ENCODE measurements at places on chromosomes 2 and 18. TPM values are rescaled to one million over a fixed set of nuclear protein-coding genes. Genes with fewer than 3 reads are reported as not detected.

DNA sequence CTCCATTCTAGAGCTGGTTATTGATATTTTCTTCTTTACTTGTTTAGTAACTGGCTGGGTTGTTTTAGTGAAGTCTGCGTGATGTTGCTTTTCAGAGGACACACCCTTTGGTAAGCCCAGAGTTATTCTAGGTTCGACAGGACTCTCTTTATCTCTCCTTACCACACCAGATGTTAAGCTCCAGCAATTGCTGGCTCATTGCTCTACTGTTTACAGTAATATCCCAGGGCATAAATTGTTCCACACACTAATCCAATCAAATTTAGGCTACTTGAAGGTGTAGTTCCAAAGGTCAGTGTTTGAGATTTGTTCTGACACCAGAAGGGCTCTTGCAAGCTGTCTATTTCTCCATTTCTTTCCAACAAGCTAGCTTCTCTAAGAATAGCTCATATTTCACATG, 506.6 kb downstream of the NR4A2 start:
- no peak for DNase-seq

DNA sequence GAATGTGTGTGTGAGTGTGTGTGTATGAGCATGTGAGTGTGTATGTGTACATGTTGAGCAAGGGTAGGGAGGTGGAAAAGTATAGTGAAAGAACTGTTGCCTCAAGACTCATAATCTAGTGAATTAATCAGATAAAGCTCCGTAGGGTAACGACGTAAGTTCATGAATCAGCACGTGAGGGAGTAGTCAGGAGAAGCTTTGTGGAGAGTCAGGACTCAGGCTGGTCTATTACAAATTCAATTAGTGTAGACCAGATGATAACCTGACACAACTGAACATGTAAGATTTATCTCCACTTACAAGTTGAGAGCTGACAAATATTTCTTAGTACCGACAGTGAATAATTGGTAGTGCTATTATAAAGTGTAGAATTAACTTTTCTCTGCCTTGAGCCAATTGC, 194.5 kb downstream of the RAD51AP2 start:
- no peak for DNase-seq

GRCh38 chr2:126431136-126431535, 224.8 kb upstream of the GYPC start:
- DNase-seq: no peak

GRCh38 chr18:49151482-49151881, 200.7 kb upstream of the SMAD7 start:
- DNase-seq: no peak

- no peak for DNase-seq
Measured at GRCh38 chr18:74234326-74235171, 57.2 kb downstream of the CYB5A start.

DNA sequence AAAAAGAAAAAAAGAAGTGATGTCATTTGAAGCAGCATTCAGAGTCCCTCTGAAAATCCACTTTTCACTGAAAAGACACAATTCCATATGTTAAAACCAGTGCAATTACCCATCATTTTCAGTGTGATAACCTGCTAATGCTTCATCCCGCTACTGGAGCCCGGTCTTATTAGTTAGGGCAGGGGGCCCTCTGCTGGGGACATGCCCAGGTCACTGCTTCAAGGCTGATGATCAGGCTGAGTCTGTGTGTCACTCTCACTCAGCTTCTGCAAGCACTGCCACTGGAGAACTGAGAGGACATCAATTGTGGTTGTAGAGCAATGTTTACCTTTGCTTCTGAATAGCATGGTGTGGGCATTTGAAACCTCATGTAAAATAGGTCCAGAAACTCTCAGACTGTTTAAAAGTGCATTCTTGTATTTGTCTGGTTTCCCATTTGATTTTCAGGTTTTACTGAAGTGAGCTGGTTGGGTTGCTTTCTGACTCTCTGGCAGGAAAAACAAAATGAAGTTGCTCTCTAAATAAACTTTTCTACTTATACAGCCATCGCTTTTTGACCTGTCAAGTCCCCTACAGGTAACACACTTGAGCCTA, 49.2 kb upstream of the NXPH2 start:
- DNase-seq: no peak

DNA sequence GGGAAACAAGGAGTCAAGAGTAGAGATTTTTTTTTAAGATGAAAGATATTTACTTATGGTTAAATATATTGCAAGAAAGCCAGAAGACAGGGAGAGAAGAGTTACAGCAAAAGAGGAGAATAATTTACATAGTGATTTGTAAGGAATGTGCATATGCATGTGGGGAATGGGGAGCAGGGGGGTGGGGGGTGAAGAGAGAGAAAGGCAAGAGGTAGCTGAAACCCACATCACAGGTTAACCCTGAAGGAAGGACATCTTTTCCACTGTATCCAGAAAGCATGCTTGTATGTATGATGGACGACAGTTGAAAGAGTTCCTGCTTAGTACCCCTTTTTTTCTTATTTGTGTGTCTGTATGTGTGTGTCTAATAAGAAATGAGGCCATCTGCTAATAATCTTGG, 371.9 kb downstream of the RAD51AP2 start:
- no peak for DNase-seq

DNA sequence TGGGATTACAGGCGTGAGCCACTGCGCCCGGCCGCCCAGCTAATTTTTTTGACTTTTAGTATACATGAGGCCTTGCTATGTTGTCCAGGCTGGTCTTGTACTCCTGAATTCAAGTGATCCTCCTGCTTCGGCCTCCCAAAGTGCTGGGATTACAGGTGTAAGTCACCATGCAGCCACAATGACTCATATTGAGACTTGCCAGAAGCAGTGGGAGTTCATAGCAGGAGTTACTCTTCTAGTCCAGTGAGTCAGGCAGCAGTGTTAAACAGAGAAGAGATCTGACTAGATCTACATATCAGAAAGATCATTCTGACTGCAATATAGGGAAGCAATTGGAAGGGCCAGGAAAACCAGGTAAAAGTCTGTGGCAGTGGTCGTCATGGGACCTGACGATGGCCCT, 1.5 kb upstream of the FLACC1 start:
- no peak for DNase-seq

GRCh38 chr2:232587512-232587911, 37.0 kb downstream of the EIF4E2 start:
- DNase-seq: no peak

DNA sequence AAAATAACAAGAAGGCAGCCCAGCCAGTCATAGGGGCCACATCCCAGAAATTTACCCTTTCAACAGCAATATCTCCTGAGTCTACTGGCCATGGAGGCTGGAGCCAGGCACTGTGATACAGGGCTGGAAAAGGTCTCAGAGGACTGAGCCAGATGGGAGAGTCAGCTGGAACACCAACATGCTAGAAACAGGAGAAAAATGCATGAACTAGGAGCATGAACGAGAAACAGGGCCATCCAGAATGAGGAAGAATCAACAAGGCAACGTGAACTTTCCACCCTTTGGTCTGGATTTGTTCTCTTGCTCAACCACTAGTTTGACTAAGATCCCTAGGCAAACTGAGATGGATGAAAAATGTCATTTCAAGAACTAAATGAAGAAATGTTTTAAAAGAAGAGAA, 13.1 kb downstream of the PID1 start:
- DNase-seq: no peak

DNA sequence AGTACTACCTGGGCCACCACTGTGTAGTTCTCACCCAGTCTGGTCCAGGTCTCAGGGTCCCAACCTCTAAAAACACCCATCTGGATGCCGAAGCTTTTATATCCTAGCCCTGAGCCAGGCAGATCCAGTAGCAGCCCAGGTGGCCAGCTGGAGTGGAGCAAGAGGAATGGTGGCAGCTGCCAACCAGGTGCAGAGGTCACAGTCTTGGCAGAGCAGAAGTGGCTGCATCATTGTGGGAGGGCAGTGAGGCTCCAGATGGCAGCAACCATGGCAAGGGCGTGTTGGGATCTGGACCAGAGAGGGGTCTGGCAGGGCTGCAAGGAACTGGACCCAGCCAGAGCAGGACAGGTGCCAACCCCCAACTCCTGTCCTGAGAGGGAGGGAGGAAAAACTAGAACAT, 72.2 kb upstream of the AGAP1 start:
- no peak for DNase-seq

DNA sequence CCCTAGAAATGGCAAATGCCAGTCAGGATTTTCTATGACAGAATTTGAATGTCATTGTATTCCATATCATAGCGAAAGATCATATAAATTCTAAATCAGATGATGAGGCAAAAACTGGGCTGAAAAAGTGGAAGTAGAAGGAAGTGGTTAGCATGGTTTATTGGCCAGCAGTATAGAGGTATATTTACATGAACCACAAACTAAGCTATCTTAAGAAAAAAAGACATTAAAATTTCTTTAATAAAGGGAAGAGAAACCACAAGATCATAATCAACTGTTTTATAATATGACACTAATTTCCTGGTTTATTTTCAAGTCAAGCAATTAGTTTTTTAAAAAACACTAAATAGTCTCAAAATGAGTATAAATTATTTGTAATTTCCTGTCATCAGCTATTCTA, 123.2 kb upstream of the LRP1B start:
- no peak for DNase-seq

- no peak for DNase-seq
Measured at GRCh38 chr18:39599251-39599650, 2033.7 kb upstream of the CELF4 start.

DNA sequence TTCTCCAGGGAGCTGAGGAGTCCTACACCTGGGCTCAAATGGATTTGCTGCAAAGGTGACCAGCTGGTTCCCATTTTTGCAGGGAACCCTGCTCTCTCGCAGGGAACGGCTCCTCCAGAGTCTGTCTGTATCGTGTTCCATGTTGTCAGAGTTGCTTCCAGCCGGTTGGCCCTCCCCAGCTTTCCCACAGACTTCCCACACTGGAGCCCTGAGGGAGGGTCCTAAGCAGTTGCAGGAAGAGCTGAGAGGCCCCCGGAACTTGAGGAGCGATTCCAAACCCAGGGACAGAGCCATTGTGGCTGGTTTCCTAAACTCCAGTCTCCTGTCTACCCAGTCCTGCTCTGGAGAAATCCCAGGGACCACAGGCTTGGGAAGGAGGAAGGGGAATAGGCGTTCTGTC, 121.7 kb upstream of the PPP1CB start:
- no peak for DNase-seq

- DNase-seq: no peak
Measured at GRCh38 chr2:152038441-152038958, 60.3 kb downstream of the CACNB4 start.

- no peak for DNase-seq
Measured at GRCh38 chr2:195602687-195603086, 54.3 kb upstream of the SLC39A10 start.

GRCh38 chr2:216688731-216689340, 6.5 kb downstream of the IGFBP5 start:
- DNase-seq: no peak

DNA sequence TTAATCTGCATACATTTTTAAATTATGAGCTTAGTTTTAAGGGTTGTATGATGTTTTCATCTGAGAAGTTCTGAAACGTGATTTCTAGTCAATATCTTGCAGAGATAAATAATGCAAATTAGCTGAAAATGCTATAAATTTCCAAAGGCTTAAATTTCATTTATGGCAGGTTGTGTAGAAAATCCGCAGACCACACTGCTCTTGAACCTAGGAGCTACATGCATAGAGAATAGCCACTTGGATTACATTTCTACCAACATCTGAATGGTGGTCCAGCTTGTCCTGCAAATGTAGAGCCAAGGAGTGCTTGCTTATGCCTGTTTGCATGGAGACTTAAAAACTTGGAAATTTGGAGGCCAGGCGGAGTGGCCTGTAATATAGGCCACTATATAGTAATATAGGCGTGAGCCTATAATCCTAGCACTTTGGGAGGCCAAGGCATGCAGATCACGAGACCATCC, 6.8 kb downstream of the MAT2A start:
- DNase-seq: no peak

DNA sequence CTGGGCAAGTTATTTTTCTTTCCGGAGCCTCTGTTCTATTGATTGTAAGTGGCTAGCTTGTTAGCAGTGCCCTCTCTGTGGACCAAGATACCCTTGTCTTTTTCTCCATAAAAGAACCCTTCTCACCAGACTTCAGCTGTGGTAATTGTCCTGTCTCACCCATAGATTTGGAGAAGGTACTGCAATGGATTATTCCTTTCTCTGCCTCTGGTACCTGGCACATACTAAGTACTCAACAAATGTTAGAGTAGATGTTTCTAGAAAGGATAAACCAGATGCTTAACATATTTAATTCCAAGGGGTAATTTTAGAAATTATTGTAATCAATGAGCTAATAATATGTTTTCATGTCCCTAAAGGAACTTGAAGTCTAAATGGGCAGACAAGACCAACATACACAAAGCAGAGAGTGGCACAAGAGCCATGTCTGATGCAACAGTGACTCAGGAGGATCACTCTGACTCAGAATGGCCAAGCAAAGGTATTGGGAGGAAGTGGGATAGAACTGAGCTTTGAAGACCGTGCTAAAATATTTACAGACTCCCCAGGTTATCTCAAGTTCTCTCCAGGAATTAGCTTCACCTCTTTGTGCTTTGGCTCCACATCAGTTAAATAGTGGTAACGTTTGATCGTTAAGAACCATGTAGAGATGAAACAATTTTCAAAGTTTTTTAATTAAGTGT, 129.7 kb upstream of the OSR1 start:
- DNase-seq: no peak

- DNase-seq: no peak
Measured at GRCh38 chr18:59093668-59094067, 46.0 kb upstream of the SEC11C start.

- DNase-seq: no peak
Measured at GRCh38 chr2:67626656-67627055, 229.5 kb downstream of the ETAA1 start.

- no peak for DNase-seq
Measured at GRCh38 chr2:149449017-149449416, 118.6 kb downstream of the LYPD6 start.

GRCh38 chr18:47935321-47936055, 5.0 kb upstream of the SMAD2 start:
- no peak for DNase-seq

GRCh38 chr2:98520806-98521205, 76.1 kb downstream of the INPP4A start:
- DNase-seq: no peak

SH3RF3 gene
- total RNA-seq: 12.3 TPM

GATA6 gene
- total RNA-seq: 0.16 TPM

RAPGEF4 gene
- 23.4 TPM for total RNA-seq

SLC39A10 gene
- total RNA-seq: 154 TPM

ANKRD62 gene
- 0.16 TPM for total RNA-seq

MC4R gene
- total RNA-seq: 1.4 TPM

ACOXL gene
- total RNA-seq: not detected

SERPINB12 gene
- total RNA-seq: not detected

KCNS3 gene
- total RNA-seq: 3.4 TPM
